A549 (cell line): ENCODE measurements at places on chromosomes 3 and 15.
A peak's percentile ranks its signal among the peaks of the same experiment; 100 is the strongest.

DNA sequence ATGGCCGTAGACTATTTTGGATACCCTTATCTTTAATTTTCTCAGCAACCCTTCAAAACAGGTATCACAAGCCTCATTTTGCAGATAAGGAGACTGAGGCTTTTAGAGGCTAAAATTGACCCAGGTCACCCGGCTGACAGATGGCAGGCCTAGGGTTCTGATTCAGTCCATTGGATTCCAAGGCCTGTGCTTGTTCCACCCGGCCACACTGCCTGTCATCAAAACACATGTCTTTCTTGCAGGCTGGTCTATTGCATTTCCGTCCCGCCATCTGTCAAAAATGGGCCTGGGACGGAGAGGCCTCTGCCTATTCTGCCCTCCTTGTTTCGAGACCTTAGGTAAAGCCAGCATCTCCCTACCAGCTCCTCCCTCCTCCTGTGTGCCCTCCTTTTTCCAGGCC is 8.1 kb downstream of the INAFM2 start:
- no peak for DNase-seq

GRCh38 chr15:93126599-93126998 is 37.6 kb upstream of the RGMA start:
- DNase-seq, result no peak

DNA sequence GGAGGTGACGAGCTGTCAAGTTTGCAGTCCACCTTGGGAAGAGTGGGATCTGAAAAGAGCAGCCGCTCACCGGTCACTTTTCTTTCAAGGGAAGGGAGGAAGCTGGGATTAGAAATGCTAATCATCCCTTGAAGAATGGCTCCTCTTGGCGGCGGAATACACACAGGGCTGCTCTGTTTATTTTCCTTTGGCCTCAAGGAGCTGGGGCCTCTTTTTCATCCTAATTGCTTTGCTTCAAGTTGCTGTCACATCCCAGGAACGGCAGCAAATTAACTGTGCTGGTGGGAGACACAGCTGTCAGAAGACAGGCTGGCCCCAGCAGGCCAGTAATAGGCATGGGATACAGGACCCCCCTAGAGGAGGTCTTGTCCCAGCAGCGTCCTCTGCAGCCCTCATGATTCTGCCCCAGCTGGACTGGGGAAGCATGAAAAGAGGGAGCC is 6.7 kb downstream of the KBTBD13 start:
- no peak for DNase-seq

GRCh38 chr3:187920030-187920429 is 174.8 kb upstream of the BCL6 start:
- DNase-seq, result no peak

- DNase-seq, result no peak
Observed at GRCh38 chr3:183131186-183131725, 31.3 kb downstream of the LAMP3 start.

DNA sequence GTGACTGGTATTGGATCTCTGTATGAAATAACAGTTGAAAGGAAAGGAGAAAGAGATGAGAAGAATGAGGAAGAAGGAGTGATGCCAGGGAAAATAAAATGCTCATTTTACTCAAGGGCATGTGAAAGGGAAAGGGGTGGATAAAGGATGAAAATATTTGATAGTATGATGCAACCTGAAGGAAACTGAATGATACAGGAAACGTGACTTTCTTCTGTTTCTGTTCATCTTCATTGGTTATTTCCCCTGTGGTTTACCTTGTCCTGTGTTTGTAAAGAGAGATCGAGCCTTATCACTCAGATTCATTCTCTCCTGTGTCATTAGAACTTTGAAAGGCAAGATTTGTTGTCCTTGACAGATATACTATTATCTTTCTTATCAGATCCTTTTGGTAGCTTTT is 243.6 kb upstream of the SLITRK3 start:
- DNase-seq, result no peak

- DNase-seq, result no peak
Observed at GRCh38 chr3:45057557-45057956, 31.5 kb downstream of the CLEC3B start.

GRCh38 chr3:127771746-127772145 is 50.6 kb downstream of the MGLL start:
- DNase-seq, result no peak

DNA sequence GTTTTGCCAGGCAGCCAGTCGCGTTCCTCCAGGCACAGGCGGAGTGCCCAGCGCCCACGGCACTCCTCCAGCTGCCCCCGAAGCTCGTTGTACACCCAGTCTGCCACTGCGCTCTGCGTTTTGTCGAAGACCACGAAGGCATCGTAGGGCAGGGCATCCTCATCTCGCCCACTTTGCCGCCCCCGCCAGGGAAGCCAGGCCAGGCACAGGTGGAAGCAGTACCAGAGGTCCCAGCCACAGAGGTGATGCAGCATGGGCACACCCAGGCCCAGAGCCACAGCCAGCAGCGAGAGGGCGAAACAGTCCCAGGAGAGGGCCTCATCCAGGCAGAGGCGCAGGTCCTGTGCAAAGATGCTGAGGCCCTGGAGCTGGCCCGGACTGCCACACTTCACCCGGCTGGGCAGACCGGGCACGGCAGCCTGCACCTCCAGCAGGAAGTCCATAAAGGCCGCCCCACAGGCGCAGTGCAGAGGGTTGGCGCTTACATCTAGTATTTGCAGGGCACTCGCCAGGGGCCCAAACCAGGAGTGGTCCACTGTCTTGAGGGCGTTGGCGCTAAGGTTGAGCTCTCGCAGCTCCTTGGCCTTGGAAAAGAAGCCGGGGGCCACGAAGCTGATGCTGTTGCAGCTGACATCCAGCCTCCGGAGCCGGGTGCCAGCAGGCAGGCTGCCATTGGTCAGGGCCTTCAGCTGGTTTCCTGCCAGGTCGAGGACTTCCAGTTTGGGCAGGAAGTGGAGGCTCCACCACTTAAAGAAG is 3.7 kb downstream of the TLR9 start:
- DNase-seq, result no peak

DNA sequence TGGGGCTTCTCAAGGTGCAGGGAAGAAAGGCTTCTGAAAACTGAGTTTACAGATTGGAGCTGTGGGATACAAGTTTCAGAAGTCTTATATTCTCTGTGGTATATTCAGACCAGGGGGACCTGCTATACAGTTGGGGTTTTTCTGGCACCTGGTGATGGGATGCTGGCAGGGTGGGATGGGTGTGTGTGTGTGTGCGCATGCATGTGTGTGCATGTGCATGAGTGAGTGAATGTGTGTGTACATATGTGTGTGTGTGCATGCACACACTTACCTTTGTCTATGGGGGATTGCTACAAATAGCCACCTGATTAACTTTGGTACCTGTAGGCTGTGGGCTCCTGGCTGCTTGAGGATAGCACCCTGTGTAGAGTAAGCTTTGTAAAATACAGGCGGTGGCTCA is 131.4 kb downstream of the PDCD6IP start:
- no peak for DNase-seq

GRCh38 chr3:197309528-197310361 is 11.3 kb upstream of the DLG1 start:
- no peak for DNase-seq

DNA sequence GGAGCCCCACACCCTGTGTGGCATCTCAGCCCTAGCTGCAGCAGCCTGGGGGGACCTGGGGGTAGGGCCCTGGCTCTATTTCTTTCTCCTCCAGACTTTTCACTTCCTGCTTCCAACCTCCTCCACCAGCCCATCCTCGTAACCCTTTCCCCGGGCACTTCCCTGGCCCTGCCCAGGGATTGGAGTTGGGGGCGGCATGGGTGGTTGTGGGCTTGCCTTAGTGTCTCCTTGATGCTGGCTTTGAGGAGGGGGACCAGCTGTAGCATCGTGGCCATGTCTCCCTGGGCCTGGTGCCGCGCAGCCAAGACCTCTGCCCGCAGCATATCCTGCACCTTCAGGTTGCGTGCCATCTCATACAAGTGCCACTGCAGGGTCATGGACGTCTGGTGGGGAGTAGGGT is 28.1 kb downstream of the CYP11A1 start:
- DNase-seq, result no peak

DNA sequence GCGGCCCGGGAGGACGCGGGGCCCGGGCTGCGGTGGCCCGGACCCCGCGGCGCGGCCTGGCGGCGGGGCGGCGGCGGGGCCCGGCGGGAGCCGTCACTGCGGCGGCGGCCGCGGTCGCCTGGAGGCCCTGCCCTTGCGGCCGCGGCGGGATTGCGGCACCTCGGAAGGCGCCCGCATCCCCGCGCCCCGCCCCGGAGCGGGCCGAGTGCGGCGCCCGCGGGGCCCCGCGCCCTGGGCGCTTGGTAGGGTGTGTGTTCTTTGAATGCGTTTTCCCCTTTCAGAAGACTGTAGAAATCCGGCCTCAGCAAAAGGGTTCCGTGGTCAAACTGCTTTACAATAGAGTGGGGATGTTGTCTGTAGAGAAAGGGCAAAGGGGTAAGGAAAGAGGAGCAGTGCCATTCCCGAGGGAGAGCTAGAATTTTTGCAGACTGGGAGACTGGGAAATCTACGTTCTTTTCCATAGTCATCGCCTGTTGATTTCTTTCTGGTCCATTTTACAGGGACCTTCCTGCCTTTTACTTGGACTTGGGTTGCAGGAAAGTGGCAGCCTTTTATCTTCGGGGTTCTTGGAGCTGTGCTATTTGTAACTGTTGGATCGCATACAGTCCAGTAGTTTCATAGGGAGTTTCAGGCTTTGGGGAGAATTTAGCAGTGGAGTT is 630 bp downstream of the SNRK start:
- peak; percentile 8 for DNase-seq
